ENCODE measurements at places on chromosomes 5 and 9. TPM values are rescaled to one million over a fixed set of nuclear protein-coding genes. Genes with fewer than 3 reads are reported as not detected.

- DNase-seq, result no peak
Observed at GRCh38 chr5:147752666-147753290, 29.8 kb downstream of the JAKMIP2 start.

DNA sequence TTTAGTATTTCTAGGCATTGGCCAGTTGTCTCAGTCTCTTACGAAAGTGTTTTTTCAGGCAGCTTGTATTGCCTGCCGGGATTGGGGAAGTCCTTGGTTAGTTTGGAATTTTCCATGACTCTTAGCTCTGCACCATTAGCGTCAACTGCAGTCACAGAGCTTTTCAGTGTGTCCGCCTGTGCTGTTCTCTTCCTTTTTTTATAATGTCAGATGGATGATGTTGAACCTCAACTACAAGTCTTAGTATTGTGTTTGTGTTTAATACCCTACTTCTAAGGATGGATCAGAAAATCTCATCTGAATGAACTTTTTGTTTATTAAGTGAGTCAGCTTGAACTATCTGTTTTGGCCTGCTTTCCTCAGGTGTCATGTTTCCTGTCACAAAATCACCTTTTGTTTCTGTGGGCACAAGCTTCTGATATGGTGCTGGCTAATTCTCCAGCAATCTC lies 33.1 kb downstream of the ATP6V0E1 start:
- DNase-seq, result no peak

DNA sequence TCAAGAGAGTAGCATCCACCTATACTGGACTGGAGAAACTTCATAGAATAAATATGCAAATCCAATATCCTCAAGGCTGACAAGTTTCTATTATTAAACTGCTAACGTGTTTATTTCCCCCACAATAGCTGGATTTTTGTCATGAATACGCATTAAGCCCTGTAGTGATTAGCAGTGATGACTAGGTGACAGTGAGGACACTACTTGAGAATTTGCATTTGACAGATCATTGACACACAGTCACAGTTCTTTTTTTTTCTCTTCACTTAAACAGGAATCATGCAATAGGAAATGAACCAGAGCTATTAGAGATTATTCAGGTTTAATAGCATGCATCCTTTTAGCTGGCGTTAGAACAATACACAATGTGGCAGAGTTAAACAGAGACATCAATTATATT lies 35.3 kb downstream of the MPDZ start:
- no peak for DNase-seq

DNA sequence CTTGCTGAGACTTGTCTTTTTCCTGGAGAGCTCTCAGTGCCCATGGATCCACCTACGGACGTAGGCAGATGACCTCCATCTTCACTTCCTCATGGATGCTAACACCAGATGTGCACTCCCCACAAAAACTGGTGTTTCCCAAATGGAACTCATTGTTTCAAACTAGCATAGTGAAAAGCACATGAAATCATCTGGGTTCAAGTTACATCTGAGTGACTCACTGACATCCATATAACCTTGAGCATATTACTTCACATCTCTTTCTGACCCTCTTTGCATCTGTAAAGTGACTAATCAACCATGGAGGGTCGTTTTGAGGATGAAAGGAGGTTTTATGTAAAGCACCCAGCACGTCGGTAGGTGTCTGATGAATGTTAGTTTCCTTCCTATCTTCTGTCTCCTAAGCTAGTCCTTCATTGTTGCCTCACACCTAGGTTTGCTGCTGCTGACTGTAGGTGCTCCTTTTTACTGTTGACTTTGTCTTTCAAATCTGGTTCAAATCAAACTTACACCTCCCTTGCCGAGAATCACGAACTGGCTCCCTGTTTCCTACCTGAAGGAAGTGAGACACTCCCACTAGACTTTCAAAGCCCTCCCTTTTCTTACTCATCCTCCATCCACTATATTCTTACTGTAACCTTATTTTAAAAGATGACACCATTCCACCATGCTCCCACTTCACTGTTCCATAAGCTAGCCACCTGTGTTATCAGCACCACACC lies 10.3 kb downstream of the OCLN start:
- DNase-seq, result no peak

GRCh38 chr5:109246841-109247592 lies 162.8 kb downstream of the PJA2 start:
- DNase-seq, result no peak

DNA sequence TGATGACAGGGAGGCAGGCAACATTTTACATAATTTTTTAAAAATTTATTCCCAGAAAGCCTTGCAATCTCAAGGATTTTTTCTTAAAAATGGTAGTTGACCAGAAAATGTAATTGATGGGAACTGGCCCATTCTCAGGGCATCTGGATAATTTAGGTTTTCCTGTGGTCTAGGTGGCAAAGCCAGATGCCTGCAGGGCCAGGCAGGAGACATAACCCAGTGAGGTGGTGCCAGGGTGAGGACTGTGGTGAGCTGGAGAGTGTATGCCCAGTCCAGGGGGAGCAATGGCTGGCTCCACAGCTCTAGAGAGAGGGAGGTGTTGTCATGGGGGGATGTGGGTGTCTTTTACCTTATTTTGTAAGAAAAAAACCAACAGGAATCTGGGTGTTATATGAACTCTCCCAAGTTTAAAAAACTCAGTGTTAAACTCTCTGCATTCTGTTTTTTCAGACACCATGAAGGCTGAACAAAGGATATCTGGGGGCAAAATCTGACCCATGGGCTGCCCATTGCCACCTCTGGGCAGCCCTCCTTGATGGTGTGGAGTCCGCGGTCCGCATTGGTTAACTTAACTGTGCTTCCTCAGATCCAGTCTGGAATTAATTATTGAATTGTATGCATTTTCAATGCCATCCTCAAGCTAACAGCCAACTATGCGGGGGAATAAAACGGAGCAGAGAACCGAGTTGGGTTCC lies 43.9 kb downstream of the BOD1 start:
- no peak for DNase-seq

- no peak for DNase-seq
Observed at GRCh38 chr5:44641820-44642219, 166.9 kb upstream of the MRPS30 start.

- no peak for DNase-seq
Observed at GRCh38 chr5:173192561-173192960, 42.4 kb downstream of the NKX2-5 start.

- DNase-seq, result no peak
Observed at GRCh38 chr5:119341452-119342349, 14.1 kb upstream of the TNFAIP8 start.

DNA sequence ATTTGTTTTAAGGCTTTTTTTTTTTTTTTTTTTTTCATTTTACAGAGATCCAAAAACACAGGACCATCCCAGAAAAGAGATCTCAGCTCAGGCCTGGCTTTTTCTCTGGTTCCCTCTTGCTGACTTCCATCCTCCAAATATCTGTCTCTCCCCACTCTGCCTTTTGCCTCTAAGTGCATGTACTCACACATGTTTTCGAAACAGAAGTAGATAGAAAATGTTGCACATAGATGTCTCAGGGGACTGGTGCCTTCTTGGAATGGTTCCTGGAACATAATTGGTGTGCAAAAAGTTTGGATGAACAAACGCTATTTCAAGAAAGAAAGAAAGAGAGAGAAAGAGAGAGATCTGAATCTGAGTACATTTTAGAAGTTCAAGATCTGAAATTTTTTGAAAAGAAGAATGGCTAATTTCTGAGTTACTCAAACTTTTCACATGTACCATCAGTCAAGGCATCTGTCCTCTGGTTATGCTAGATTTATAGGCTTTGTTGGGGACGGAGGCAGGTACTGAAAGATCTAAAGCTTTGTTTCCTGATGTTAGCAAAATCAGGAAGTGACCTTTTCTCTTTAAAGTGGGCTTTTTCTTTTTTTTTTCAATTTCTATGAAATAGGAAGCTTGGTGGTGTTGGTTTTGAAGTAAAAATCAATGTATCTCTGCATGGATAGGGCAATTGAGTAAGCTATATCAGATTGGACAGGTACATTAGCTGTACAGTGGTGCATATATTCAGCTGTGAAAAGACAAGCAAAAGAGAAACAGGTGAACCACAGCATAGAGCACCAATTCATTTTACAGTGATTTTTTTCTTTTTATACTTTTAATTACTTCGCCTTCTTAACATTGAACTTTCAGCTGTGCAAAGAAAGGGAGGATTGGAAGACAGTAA lies 8.5 kb upstream of the TNFSF8 start:
- DNase-seq, result no peak

GRCh38 chr5:142610176-142611001 lies 75.5 kb downstream of the FGF1 start:
- no peak for DNase-seq

GRCh38 chr9:89686126-89686525 lies 81.3 kb downstream of the GADD45G start:
- DNase-seq, result no peak

GRCh38 chr5:88827997-88828396 lies 55.0 kb downstream of the MEF2C start:
- DNase-seq, result peak; percentile 28

- peak; percentile 84 for DNase-seq
Observed at GRCh38 chr5:90529939-90530677, 724 bp upstream of the LYSMD3 start.

DNA sequence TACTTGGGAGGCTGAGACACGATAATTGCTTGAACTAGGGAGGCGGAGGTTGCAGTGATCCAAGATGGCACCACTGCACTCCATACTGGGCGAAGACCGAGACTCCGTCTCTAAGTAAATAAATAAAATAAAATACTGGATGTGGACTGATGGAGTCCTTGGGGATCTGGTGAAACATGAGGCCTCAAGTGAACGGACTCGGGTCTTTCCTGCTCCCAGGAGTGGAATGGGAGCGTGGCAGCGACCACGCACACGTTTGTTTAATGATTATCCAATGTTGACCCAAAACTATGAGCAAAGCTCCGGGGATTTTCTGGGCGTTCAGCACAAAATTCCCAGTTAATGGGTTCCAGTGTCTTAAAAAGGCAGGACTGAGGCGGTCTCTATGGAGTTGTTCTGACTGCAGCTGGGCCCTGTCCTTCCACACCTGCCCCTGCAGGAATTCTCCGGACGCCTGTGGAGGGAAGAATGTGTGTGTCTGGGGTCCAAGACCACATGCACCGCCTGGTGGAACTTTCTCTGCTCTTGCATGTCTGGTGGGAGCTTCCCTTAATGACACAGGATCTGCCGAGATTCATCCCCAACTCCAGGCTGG lies 26.6 kb downstream of the NEK6 start:
- DNase-seq, result no peak

DNA sequence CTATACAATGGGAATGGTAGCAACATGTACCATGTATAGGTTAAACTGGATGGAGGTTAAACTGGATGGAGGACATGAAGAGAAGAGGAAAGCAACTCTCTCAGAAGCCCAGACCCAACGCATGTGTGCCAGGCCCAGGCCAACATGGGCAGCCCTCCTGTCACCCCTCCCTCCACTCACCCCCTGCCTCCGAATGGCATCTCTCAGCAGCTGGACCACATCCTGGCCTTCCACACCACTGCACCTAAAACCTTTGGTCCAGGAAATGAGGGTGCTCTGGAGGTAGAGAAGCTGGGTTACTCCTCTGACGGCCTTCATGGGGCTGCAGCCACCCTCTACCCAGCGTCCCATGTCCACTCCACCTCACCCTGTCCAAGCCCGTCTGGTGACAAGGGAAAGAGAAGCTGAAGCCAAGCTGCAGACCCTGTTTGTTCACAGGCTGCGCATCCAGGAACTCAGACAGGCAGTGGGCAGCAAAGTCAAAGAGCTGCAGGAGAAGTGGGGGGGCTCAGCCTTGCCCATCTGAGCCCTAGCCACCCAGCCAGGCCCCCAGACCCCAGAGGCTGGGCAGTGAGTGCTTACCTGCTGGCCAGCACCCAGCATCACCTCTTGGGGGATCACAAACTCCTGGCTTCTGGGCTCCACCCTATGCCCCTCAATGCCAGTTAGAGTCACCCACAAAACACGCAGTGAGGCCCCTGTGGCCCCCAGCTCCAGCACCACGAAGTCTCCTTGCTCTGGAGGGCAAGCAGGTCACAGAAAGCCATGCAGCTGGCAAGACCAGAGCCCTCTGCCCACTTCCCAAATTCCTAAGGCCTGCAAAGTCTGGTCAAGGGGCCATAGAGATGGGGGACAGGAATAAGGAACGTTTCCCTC lies 8.5 kb downstream of the HK3 start:
- DNase-seq, result no peak

GRCh38 chr5:158419186-158419585 lies 560.2 kb upstream of the CLINT1 start:
- DNase-seq, result no peak

GRCh38 chr5:14066326-14066725 lies 76.8 kb upstream of the TRIO start:
- no peak for DNase-seq

DNA sequence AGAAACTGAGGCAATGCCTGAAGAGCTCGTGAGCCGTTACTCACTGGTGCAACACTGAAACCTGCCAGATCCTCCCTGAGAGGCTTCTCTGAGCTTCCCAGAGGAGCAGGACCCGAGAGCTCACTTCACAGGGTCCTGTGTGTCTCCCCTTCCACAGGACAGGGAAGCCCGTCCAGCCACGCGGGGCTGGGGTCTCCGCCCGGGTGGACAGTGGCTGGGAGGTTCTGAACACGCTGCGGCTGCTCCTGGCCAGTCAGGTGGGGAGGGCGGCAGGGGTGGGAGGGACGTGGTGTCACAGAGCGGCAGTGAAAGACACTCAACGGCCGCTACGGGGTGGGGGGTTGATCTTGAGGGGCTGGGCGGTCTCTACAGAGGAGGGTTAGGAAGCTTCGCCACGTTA lies 290 bp upstream of the ZDHHC11 start:
- no peak for DNase-seq

- DNase-seq, result no peak
Observed at GRCh38 chr5:109866051-109866450, 176.3 kb downstream of the MAN2A1 start.

GRCh38 chr9:106846857-106847256 lies 16.1 kb upstream of the ZNF462 start:
- no peak for DNase-seq

- DNase-seq, result no peak
Observed at GRCh38 chr9:72396247-72397091, 31.5 kb upstream of the ZFAND5 start.

Gene IFNK
- total RNA-seq, result not detected

Gene FAM53C
- total RNA-seq, result 69.7 TPM

Gene EIF4E1B
- not detected for total RNA-seq

Gene SPATA31C1
- under 0.01 TPM for total RNA-seq

Gene TTC39B
- 6.2 TPM for total RNA-seq

Gene ASB6
- 15.9 TPM for total RNA-seq

Gene IFNA2
- total RNA-seq, result not detected

Gene PKD2L2
- under 0.01 TPM for total RNA-seq

Gene SYK
- 62.7 TPM for total RNA-seq

Gene INSL4
- not detected for total RNA-seq

Gene IRX2
- under 0.01 TPM for total RNA-seq

Gene LAMC3
- total RNA-seq, result under 0.01 TPM

Gene PCDHB11
- 0.27 TPM for total RNA-seq

Gene PCDHGA2
- 0.27 TPM for total RNA-seq

Data from hematopoietic multipotent progenitor cell (in vitro differentiated cells).